ENCODE measurements at places on chromosomes 13 and 19.

- DNase-seq, result no peak
These were observed 37.1 kb upstream of the LSM14A start for GRCh38 chr19:34135054-34135800.

- no peak for DNase-seq
These were observed 16.9 kb downstream of the CERS1 start for GRCh38 chr19:18878858-18879578.

GRCh38 chr19:3420909-3421619 is 54.7 kb downstream of the NFIC start:
- no peak for DNase-seq

- no peak for DNase-seq
These were observed 32.4 kb downstream of the POLR1D start for GRCh38 chr13:27654059-27654458.

DNA sequence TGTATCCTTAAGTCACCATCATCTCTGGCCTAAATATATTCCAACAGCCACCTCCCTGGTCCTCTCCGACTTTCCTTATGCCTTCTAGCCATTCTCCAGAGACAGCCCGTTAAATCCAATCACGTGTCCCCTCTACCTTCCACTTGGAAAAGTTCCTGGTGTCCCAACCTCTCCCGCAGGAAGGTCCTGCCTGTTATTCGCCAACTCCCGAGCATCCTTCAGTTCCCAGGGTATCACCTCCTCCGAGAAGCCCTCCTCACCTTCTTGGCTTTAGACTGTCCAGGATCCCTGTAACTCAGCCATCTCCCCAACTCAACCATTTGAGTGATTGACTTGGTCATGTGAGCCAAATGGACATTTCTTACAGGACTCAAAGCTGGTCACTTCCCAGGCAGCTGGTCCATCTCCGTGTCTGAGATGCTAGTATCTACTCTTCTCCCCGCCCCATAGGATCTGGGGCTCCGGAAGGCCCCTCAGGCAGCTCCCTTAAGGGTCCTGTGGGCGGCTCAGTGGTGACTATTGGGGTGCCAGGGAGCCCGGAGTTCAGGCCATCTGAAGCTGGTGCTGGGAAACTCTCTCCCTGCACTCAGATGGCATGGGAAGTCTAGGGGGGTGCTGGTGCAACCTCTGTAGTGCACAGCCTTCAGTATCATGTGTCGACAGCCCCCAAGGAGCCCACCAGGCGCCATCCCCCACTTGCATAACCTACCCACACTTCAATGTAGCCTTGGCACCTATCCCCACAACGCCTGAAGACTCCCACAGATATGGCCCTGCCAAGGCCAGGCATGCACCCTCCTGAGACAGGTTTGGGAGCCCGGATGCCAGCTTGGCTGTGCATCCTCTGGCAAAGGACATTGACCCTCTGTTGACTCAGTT is 27.9 kb upstream of the NANOS3 start:
- no peak for DNase-seq

GRCh38 chr19:44666852-44667556 is 4.3 kb upstream of the CEACAM19 start:
- DNase-seq, result no peak

- DNase-seq, result peak; percentile 16
These were observed 42.2 kb upstream of the TSC22D1 start for GRCh38 chr13:44618326-44618725.

DNA sequence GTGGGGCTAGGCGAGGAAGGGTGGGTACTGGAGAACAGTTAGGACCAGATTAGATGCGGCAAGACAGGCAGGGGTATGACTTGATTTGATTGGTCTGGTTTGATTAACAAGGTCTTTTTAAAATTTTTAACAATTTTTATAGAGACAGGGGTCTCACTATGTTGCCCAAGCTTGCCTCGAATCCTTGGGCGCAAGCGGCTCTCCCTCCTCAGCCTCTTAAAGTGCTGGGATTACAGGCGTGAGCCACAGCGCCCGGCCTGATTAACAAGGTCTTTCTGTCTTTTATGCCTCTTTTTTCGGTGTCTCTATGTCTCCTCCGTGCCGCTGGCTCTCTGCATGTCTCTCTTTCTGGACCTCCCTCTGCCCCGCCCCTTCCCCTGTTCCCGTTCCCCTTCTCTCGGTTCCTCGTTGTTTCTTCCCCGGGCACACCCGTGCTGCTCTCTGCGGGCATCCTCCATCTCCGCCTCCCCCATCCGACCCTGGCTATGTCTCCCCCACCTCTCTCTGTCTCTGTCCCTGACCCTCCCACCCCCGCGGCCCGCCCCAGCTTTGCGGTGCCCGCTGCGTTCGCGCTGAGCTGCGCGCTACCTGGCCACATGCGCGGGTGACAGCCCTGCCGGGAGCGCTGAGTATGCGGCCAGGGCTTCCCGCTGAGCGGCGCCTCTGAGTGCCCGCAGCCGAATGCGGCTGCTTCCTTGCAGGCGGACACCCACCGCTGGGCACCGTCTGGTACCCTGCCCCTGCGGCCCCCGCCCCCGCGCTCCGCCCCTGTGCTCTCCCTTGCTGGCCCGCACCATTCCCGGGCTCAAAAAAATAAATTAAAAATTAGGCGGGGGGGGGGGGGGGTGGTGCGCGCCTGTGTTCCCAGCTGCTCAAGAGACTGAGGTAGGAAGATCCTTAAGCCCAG is 8.1 kb upstream of the SDHAF1 start:
- no peak for DNase-seq

- peak; percentile 74 for DNase-seq
These were observed 1.4 kb downstream of the UHRF1 start for GRCh38 chr19:4910594-4911281.

DNA sequence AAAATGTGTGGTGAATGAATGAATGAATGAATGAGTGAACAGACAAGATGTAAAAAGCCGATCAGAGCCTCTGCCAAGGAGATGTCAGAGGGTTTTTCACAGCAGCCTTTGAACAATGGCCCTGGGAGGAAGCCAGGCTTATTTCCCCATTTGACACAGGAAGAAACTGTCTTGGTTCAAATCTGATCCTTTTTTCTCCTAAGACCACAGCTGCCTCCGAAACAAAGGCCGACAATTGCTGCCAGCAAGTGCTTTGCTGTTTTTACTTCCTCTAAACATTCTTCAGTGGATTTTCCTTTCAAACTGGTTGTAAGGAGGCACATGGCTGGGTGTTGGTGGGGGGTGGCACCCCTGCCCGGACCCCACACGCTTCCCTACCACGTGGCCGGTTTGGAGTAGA is 44.2 kb upstream of the HOMER3 start:
- no peak for DNase-seq

GRCh38 chr13:111298214-111298975 is 22.0 kb upstream of the TEX29 start:
- DNase-seq, result no peak

- no peak for DNase-seq
These were observed 94.5 kb downstream of the GNG7 start for GRCh38 chr19:2607712-2608601.

DNA sequence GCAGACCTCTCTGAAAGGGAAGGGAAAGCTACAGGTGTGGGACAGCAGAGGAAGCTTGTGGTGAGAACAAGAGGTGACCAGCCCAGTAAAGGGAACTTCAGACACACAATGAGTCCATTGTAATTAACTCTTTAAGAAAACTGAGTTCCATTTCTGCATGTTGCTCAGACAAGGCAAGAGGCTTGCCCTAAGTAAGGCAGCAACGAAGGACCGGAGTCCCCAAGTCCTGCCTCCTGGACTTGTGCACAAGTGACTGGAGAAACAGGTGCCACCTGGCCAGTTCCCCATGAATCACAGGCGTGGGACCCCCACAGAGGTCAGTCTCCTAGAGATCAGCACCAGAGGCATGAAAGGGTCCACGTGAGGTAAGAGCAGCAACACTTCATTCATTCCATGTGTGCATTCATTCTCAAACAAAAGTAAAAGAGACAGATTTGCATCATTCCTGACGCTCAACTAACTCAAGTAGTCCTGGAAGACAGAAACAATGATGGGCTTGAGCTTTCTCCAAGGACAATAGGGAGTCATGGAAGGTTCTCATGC is 14.7 kb upstream of the SIGLEC6 start:
- DNase-seq, result no peak

DNA sequence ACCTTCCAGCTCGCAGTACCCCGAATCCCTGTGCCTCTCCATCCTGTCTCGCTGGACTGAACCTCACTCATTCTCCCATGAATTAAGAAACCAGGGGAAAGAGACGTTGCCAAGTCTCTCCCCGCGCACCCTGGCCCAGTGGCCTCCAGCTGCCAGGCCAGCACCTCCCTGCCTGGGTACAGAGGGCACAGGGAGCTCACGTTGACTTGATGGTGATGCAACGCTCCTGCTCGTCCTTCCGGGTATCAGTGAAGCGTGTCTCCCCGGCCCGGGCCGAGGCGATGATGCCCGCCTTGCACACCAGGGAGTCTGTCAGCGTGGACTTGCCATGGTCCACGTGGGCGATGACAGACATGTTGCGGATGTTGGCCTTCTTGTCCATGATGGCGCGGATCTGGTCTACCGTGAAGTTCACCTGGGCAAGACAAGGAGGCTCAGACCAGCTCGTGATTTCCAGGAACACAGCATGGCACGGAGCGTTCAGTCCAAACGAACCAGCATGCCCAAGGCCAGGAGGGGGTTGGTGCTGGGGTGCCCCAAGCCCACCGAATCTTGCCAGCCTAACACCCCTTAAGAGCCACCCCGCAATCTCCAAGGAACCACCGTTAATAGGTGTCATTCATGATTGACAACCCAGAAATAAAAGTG is 1.2 kb downstream of the EEF2 start:
- no peak for DNase-seq

DNA sequence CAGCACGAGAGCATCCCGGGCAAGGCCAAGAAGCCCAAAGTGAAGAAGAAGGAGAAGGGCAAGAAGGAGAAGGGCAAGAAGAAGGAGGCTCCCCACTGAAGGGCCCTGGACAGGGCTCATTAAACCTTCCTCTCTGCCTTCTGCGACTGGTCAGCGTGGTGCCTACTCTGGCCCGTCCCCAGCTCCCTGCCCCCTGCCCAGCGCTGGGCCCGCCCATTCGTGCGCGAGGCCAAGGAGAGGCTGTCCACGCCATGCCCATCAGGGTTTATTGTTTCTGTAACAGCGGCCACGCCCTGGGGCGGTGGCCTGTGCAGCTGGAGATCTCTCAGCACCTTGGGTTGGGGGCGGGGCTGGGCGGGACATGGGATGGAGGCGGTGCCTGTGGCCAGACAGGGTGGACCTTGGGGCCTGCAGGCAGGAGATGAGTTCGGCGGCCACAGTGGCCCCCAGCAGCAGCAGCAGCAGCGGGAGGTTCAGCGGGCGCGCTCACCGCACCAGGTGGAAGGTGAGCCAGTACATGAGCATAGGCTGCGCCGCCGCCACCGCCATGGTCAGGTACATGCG is 897 bp downstream of the C19orf33 start:
- no peak for DNase-seq

DNA sequence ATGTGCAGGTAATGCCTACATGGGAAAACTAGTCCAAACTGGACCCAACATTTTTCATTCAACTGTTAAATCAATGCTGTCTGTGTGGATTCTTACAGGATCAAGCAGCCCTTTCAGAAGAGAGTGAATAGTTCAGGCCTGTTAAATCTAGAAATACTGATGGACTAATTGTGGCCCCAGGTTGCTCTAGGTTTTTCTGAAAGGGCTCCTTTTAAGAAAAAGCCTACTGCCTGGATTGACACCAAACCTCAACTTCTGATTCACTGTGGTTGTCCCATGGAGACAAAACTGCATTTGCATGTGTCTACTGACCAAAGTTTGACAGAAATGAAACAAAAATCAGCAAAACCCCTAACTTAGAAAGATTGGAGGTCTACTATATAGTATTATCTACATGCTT is 437.0 kb downstream of the KLF12 start:
- DNase-seq, result no peak

DNA sequence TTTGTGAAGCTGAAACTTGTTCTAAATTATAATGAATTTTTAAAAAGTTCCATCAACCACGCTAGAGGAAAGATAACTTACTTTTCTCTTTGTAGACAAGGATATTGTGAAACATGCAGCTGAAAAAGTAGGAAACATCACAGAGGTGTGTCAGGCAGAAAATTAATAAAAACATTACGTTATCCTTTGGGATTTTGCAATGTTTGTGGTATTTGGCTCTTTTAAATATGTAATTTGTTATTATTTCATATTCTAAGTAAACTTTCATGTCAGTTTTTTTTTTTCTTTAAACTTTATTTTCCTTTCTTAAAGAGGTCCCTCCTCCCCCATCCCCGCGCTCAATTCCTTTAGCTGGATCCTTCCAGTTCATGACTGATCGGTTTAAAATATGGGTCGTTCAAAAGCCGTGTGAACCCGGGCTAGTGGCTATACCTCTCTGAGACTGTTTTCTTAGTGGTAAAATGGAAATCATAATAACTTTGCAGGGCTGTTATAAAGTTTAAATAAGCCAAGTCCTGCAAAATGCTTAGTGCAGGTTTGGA is 740 bp upstream of the CCDC61 start:
- no peak for DNase-seq

GRCh38 chr13:51107996-51108395 is 3.1 kb downstream of the C13orf42 start:
- DNase-seq, result no peak

DNA sequence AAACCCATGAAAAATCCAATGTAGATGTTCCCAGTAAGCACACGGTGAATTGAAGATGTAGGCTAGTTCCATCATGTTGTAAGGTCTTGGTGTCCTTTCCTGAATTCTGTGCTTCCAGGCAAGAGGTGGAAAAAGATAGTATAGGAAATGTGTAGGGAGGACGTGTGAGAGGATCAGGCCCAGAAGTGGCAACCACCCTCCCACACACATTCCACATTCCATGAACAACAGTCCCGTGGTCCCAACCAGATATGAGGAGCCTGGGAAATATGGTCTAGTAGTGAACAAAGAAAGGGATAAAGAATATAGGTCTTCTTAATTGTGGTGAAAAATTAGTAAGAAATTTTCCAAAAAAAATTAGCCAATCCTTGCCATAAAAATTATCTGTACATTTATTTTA is 1254.2 kb upstream of the SLC10A2 start:
- DNase-seq, result no peak

- DNase-seq, result no peak
These were observed 33.3 kb upstream of the ALOX5AP start for GRCh38 chr13:30702006-30702405.

All from SJSA1 (cell line).